T-helper 2 cell treated with Interferon-gamma antibody and Interleukin-4, amounts not matched to agents 5 μg/mL and 100 μg/mL, for 36 hours (primary cell): ENCODE measurements at places on chromosomes 6 and 20.

GRCh38 chr6:139567095-139567494 lies 192.6 kb upstream of the CITED2 start:
- DNase-seq, result no peak

DNA sequence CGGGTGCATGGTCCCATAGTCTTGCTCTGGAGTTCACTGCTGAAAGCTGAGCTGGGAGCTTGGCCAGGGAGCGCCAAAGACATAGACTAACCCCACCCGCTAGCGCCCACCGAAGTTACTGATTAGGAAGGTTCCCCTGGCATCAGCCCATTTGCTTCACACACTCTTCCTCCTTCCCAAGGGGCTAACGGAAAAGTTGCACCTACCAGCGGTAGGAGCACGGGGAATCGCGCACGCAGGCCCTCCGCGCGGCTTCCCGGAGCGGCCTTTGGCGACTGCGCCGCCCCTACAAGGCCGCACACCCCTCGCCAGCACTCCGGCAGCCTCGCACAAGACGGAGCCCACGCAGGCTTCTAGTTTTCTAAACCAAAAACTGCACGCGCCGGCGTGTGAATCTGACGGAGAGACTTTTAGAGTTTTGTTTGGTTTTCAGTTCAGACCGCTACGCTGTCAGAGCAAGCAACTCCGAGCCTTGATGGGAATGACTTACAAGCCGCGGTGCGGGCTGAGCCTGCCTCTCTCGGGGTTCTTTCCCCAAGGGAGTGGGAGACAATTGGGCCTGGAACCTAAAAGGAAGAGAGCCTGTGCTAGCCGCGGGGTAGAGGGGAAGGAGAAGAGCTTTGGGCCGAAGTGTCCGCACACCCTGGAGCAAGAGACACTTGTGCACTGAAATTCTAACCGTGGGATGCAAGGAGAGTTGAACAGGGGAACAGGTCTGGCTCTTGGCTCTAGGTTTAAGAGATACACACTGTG lies 891 bp upstream of the POU3F2 start:
- no peak for DNase-seq

- no peak for DNase-seq
Measured at GRCh38 chr20:63047267-63047666, 40.5 kb upstream of the BHLHE23 start.

GRCh38 chr6:127637830-127638409 lies 60.9 kb downstream of the C6orf58 start:
- DNase-seq, result no peak

GRCh38 chr6:87334683-87335082 lies 5.6 kb upstream of the GJB7 start:
- no peak for DNase-seq

- no peak for DNase-seq
Measured at GRCh38 chr20:3085571-3086072, 1.1 kb upstream of the AVP start.

DNA sequence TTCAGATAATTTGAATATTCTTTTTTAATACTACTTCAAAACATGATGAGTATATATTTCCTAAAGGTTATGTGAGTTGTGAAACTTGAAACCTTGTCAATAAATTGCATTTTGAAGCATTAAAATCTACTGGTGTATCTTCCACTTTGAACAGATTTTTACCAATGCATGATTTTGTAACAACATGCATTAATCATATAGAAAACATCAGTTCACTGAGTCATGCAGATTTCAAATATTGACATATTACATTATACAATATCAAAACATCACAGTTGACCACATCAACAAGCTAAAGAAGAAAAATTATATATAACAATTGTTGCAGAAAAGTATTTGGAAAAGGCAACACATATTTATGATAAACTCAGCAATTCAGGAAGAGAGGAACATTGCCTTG lies 158.1 kb downstream of the WDR27 start:
- DNase-seq, result no peak

DNA sequence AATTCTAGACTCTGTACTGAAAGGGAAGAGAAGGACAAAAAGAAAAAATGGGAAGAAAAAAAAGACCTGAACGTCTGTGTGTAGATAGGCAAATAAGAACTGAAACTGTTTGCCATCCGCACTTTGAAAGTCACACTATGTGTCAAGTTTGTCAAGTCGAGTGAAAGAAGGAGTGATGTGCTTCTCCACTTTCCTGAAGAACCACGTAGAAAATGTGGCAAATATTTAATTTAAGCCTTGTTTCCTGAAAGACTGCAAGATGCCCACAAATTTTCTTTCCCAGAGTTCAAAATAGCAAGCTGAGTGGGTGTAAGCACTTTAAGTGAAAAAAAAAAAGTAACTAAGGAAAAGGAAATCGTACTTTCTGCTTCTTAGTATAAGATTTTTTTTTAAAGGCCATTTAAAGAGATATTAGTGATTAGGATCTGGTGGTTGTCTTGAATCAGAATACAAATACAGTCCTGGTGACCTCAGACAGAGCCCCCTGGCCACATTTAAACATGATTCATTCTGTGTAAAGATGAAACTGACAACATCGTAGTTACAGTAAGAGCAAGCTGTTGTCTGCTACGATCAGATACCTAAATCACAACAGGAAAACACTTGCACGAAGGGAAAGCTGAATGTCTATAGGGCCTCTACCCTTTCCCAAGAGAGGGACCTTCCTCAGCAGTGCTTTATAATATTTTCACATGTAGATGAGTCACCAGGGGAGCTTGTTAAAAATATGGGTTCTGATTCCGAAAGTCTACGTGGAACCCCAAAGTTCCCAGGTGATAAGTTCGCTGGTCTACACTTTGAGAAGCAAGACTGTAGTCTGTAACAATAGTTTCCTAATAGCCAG lies 102.3 kb downstream of the HIVEP2 start:
- peak; percentile 74 for DNase-seq

- no peak for DNase-seq
Measured at GRCh38 chr6:47581591-47581990, 104.0 kb downstream of the CD2AP start.

DNA sequence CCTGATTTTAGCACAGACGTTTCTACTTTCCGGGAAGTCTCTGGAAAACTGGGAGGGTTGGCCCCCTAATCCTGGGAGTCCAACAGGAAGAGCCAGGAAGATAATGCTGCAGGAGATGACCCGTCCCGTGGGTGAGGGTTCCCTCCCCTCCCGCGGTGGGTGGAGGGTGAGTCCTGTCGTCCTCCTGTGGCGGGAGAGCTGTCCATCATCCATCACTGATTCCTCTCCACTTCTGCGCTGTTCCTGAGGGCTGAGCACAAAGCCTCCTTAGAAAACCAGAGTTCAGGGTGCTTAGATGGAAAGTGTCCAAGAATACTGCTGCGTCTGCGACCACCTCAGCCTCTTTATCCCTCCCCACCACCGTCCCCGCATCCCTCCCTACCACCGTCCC lies 6.1 kb upstream of the CCR6 start:
- no peak for DNase-seq

- DNase-seq, result no peak
Measured at GRCh38 chr6:125749865-125750691, 646 bp downstream of the HEY2 start.

DNA sequence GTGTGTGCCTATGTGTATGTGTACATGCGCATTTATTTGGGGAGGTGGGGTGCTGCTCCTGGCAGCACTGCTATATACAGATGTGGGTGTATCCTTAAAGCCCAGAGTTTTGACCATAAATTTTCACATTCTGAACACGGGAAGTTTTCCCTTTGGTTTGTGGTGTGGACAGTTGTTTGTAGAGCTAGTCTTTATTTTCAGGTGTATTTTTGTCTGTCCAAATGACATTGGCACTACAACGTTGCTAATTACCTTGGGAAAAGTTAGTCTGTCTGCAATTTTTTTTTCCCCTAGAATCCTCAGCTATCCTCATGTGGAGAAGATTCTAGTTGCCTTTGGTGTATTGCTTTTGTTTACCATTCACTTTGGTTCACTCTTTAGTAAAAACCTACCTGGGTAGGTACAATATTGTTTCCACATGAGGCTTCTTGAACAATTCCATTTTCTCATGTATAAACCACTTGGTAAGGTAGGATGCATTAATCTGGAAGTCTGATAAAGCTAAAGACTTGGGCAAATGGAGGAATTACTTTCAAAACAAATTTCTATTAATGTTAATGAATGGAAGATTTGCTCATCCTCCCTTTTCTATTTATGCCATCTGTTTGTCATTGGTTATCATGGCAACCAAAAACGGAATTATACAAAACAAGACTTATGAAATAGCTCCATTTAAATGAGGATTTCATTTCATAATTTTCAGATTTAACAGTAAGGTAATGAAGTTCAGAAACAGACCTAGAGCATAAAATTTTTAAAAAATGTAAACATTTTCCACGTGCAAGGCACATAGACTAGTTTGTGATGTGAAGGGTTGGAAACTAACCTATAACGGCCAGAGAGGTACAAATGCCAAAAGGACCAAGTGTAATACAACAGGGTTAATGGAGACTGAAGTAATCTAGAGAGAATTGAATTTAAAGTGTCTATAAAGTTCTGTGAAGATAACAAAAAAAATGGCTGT lies 3.9 kb downstream of the CCN2 start:
- DNase-seq, result no peak

GRCh38 chr20:34585019-34585418 lies 26.5 kb downstream of the MAP1LC3A start:
- DNase-seq, result no peak

- no peak for DNase-seq
Measured at GRCh38 chr6:166173281-166173951, 5.8 kb upstream of the TBXT start.

GRCh38 chr6:155066361-155066760 lies 71.2 kb downstream of the TIAM2 start:
- DNase-seq, result no peak

DNA sequence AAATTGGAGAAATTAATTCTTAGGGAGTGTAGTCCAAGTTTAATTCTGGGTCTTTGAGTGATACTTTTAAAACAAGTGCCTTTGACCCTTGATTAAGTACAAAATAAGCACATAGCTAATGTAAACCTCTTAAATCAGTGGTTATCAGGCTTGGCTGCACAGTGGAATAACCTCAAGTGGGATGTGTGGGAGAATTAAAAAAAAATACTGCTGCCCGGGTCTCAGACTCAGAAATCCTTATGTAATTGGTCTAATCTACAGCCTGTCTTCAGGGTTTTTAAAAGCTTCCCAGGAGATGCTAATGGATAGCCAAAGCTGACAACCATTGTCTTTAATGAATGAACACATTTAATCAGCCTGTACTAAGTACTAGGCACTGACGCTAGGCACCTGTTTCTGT lies 28.5 kb upstream of the TMEM14A start:
- DNase-seq, result no peak

GRCh38 chr6:30657454-30657853 lies 10.5 kb downstream of the C6orf136 start:
- DNase-seq, result no peak

GRCh38 chr6:154474648-154475428 lies 35.6 kb downstream of the CNKSR3 start:
- DNase-seq, result no peak

GRCh38 chr20:50658804-50659380 lies 32.5 kb downstream of the RIPOR3 start:
- no peak for DNase-seq
